Aorta (tissue), 5 donors: ENCODE measurements at places on chromosomes 4 and X.
A peak's percentile ranks its signal among the peaks of the same experiment; 100 is the strongest.

DNA sequence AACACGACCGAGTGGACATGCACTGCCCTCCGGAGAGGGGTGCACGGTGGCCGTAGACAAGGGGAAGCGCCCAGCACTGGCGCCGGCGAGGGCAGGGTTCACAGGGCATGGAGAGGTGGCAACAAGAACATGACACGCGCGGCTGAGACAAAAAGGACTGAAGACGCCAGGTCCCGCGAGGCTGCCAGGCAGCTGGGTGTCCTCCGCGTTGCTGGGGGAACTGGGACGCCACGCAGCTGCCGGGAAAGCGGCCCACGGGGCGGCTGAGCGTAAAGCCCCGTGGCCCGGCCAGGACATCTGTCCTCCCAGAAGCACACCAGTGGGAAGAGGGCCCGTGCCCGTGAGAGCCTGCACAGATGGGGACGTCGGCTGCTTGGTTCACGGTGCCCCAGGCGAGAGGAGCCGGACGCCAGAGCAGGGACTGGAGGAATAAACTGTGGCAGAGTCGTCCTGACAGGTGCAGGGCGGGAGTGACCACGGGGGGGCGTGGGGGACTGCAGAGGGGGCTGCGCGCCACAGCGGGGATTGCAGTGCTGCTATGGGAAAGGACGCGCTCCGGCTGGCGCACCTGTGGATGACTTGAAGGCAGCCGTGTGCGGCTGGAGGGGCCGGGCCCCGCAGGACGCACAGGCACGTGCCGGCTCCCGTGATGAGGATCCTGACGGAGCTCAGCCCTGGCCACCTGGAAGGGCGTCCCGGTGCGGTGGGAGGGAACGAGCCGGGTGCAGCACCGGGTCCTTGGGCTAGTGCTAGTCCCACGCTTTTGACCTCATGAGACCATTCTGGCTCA is 32.1 kb upstream of the GTPBP6 start:
- peak; percentile 33 for DNase-seq
- no peaks in the 10 kb centered on the region for H3K4me1 ChIP-seq
- no peak overlapping the region for H3K27ac ChIP-seq

- H3K4me1 ChIP-seq: no peaks in the 10 kb centered on the region
- no peak for DNase-seq
- H3K27me3 ChIP-seq: no peaks in the 10 kb centered on the region
- H3K4me3 ChIP-seq: no peak overlapping the region
- H3K27ac ChIP-seq: no peak overlapping the region
Observed at GRCh38 chr4:119068529-119068962, 67.1 kb upstream of the MYOZ2 start.

DNA sequence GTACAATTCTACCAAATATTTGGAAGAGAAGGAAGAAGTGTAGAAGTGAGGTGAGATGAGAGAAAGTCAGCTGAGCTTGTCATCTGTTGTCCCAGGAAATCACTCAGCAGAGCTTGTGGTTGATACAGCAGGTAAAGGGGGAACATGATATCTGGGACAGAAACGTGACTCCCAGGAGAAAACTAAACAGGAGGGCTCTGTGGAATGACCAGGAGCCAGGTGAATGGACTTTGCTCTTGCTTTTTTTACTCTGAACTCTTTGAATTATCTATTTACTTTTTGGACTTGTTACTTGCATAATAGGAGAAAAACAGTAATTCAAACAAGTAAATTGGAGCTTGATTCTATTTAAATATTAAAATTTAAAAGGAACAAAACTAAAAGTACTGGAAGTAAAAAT is 555.6 kb upstream of the FRG1 start:
- no peaks in the 10 kb centered on the region for H3K36me3 ChIP-seq
- no peaks in the 10 kb centered on the region for H3K27me3 ChIP-seq
- no peaks in the 10 kb centered on the region for H3K4me1 ChIP-seq

- no peak for DNase-seq
- peak overlapping the region; percentile 37 for H3K4me3 ChIP-seq
- no peaks in the 10 kb centered on the region for H3K27me3 ChIP-seq
- no peaks in the 10 kb centered on the region for H3K4me1 ChIP-seq
- H3K27ac ChIP-seq: no peak overlapping the region
- no peaks in the 10 kb centered on the region for H3K36me3 ChIP-seq
Observed at GRCh38 chrX:46447384-46447783, 97.8 kb downstream of the ZNF674 start.

DNA sequence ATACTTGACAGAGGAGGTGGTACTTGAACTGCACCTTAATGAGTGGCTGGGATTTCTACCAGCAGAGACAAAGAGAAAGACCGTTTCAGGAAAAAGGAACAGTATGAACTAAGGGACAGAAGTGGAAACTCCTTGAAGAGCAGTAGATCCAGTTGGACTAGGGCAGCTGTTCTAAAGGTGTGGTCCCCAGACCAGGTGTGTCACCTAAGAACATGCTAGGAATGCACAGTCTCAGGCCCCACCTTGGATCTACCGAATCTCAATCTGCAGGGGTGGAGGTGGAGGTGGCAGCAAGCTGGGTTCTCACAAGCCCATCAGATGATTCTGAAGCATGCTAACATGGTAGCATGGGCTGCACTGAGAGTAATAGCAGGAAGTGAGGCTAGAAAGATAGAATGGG is 22.3 kb downstream of the DAPP1 start:
- no peak overlapping the region for H3K27ac ChIP-seq
- H3K4me1 ChIP-seq: no peaks in the 10 kb centered on the region
- H3K27me3 ChIP-seq: no peaks in the 10 kb centered on the region
- no peak for DNase-seq

GRCh38 chrX:8653956-8654355 is 78.0 kb downstream of the ANOS1 start:
- H3K4me1 ChIP-seq: no peaks in the 10 kb centered on the region
- no peak for DNase-seq
- H3K27ac ChIP-seq: no peak overlapping the region

GRCh38 chr4:26723216-26723615 is 137.4 kb upstream of the STIM2 start:
- peaks cover 5% of the 10 kb centered on the region for H3K36me3 ChIP-seq
- no peaks in the 10 kb centered on the region for H3K4me1 ChIP-seq
- H3K27me3 ChIP-seq: no peaks in the 10 kb centered on the region
- no peak overlapping the region for H3K27ac ChIP-seq
- H3K4me3 ChIP-seq: no peak overlapping the region

GRCh38 chr4:139735381-139736273 is 70.0 kb downstream of the MGST2 start:
- peak overlapping the region; percentile 56 for H3K4me3 ChIP-seq
- H3K27me3 ChIP-seq: no peaks in the 10 kb centered on the region
- H3K4me1 ChIP-seq: peaks cover 3% of the 10 kb centered on the region
- DNase-seq: peak; percentile 68

GRCh38 chr4:108590776-108591175 is 29.6 kb upstream of the RPL34 start:
- H3K4me1 ChIP-seq: no peaks in the 10 kb centered on the region
- no peaks in the 10 kb centered on the region for H3K27me3 ChIP-seq
- no peak overlapping the region for H3K27ac ChIP-seq
- no peak for DNase-seq

- H3K27ac ChIP-seq: no peak overlapping the region
- peaks cover 2% of the 10 kb centered on the region for H3K4me1 ChIP-seq
- H3K36me3 ChIP-seq: no peaks in the 10 kb centered on the region
- no peak for DNase-seq
- no peaks in the 10 kb centered on the region for H3K27me3 ChIP-seq
- no peak overlapping the region for H3K4me3 ChIP-seq
Observed at GRCh38 chr4:159169404-159170302, 66.8 kb downstream of the RAPGEF2 start.

DNA sequence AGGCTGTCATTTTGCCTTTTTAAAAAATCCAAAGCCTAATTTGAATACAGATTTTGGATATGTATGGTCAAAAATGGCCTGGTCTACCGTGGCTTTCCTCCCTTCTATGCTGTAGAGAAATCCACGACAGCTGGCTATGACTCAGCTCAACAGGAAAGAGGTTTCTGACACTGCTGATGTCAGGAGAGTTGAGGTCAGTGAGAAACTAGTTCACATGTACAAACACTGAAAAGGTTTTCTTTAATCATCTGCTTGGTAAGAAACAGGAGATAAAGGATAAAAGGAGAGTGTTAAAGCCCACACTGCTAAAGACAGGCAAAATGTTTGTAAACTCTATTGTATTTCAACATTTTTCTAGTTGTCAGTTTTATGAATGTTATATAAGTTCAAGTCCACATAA is 113.9 kb downstream of the NYX start:
- H3K27ac ChIP-seq: no peak overlapping the region
- H3K4me3 ChIP-seq: no peak overlapping the region

GRCh38 chr4:85114526-85114925 is 148.0 kb upstream of the WDFY3 start:
- H3K27me3 ChIP-seq: no peaks in the 10 kb centered on the region
- no peak overlapping the region for H3K4me3 ChIP-seq
- H3K4me1 ChIP-seq: no peaks in the 10 kb centered on the region
- H3K27ac ChIP-seq: no peak overlapping the region
- DNase-seq: no peak

DNA sequence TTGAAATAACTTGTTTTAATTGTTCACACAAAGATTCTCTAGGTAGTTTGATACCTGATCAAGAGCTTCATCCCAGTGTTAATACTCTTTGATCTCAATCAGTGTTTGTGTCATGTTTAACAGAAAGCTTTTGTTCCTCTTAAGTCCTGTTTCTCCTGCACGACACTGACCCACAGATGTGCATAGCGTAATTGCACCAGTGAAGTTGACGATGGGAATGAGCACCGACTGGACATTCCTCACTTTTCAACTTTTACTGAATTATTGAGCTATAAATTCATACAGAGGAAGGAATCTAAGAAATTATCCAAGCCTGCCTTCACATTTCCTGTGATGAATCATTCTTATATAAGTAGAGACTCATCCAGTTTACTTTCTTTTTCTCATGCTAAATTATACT is 878.7 kb upstream of the TENM3 start:
- H3K4me3 ChIP-seq: no peak overlapping the region
- H3K36me3 ChIP-seq: no peaks in the 10 kb centered on the region
- DNase-seq: no peak
- H3K27me3 ChIP-seq: no peaks in the 10 kb centered on the region
- no peaks in the 10 kb centered on the region for H3K4me1 ChIP-seq
- no peak overlapping the region for H3K27ac ChIP-seq

DNA sequence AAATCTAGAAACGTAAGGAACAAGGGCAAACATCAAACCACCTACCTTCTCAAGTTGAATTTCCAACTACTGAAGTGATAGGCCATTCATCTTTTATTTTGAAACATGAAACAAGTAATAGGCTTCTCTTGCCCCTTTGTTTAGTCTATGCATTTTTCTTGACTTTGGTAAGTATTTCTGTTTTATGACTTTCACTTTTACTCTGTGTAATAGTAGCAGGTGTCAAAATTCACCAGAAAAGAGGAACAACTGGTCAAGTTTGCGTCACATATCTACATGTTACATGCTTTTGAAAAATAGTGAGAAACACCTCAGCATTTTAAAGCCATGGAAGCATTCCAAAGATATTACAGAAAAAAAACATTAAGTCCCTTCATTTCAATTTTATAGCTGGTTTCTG is 157.1 kb upstream of the FTHL17 start:
- no peak overlapping the region for H3K27ac ChIP-seq
- H3K4me1 ChIP-seq: no peaks in the 10 kb centered on the region

DNA sequence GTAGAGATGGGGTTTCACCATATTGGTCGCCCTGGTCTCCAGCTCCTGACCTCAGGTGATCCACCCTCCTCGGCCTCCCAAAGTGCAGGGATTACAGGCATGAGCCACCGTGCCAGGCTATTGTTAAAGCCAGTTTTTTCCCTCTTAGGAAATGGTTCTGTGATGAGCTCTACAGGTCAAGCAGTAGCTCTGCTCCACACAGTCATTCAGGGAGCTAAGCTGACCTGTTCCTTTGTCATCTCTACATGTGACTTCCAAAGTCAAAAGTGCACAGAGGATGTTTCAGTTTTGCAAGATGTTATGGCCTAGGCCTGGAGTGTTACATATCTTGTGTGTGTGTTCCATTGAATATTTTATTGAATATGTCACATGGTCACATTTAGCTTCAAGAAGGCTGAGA is 11.4 kb downstream of the MCUB start:
- H3K4me1 ChIP-seq: no peaks in the 10 kb centered on the region
- DNase-seq: no peak
- H3K36me3 ChIP-seq: no peaks in the 10 kb centered on the region
- no peak overlapping the region for H3K27ac ChIP-seq
- H3K4me3 ChIP-seq: no peak overlapping the region

- no peak for DNase-seq
- no peak overlapping the region for H3K4me3 ChIP-seq
- H3K36me3 ChIP-seq: no peaks in the 10 kb centered on the region
- no peak overlapping the region for H3K27ac ChIP-seq
Observed at GRCh38 chr4:123740236-123740635, 343.6 kb downstream of the SPRY1 start.

DNA sequence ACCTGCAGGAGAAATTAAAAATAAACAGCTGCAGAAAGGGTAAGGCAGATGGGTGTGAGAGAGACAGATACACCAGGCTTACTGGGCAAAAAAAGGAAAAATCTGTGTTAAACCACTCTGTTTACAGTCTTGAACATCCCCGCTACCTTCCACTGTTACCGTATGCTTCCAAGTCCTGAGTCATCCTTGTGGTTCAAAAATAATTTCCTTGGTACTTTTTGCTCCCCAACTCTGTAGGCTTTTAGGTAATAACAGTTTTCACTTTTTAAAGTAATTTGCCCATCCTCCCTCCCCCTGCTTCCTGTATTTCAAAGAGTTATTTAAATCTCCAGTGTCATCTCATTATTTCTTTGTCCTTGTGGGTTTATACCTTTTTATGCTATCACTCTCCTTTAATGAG is 210.1 kb upstream of the FAT4 start:
- no peak overlapping the region for H3K4me3 ChIP-seq
- H3K36me3 ChIP-seq: no peaks in the 10 kb centered on the region
- no peak for DNase-seq
- no peak overlapping the region for H3K27ac ChIP-seq
- no peaks in the 10 kb centered on the region for H3K27me3 ChIP-seq

- H3K4me1 ChIP-seq: no peaks in the 10 kb centered on the region
- H3K27ac ChIP-seq: no peak overlapping the region
- DNase-seq: no peak
- no peaks in the 10 kb centered on the region for H3K27me3 ChIP-seq
- H3K36me3 ChIP-seq: no peaks in the 10 kb centered on the region
Observed at GRCh38 chr4:144300616-144301015, 160.1 kb upstream of the GYPA start.

- H3K4me3 ChIP-seq: no peak overlapping the region
- no peak overlapping the region for H3K27ac ChIP-seq
- no peaks in the 10 kb centered on the region for H3K36me3 ChIP-seq
- DNase-seq: no peak
- H3K27me3 ChIP-seq: no peaks in the 10 kb centered on the region
Observed at GRCh38 chr4:154455111-154455510, 36.5 kb downstream of the DCHS2 start.
